DMS79 (cell line): ENCODE measurements at places on chromosomes 1 and 21.

DNA sequence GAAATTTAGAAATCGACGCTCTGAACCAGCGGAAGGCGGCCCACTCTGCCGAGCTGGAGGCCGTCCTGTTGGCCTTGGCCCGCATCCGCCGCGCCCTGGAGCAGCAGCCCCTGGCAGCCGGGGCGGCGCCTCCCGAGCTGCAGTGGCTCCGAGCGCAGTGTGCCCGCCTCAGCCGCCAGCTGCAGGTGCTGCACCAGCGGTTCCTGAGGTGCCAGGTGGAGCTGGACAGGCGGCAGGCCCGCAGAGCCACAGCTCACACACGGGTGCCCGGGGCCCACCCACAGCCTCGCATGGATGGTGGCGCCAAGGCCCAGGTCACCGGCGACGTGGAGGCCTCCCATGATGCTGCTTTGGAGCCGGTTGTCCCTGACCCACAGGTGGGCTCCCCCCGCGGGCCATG lies 47.0 kb upstream of the DIP2A start:
- DNase-seq: no peak

DNA sequence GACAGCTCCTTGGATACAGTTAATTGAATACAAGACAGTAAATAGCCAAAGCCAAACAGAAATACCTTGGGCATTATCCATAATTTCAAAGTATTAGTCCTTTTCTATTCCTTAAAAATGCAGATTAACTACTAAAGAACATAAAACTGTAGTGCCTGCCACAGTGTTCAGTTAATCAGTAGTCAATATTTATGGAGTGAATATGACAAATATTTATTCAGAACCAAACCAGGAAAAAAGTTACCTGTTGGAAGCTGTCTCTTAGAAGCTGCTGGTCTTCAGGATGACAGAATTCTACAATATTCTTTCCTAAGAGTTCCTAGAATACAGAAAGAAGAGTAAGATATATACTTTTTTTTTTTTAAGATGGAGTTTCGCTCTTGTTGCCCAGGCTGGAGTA lies 18.2 kb upstream of the CTSK start:
- no peak for DNase-seq

DNA sequence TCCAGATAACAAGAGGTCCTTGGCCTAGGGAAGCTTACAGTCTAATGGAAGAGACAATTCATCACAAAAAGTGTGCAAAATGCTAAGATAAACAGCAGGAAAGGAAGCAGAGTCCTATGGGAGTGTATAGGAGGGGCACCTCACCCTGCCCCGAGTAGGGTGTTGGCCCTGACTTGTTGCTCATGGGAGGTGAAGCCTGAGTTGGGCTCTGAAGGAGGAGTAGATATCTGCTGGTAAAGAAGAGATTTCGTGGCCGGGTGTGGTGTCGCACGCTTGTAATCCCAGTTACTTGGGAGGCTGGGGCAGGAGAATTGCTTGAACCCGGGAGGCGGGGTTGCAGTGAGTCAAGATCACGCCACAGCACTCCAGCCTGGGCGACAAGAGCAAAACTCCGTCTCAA lies 18.6 kb upstream of the GPR37L1 start:
- no peak for DNase-seq

DNA sequence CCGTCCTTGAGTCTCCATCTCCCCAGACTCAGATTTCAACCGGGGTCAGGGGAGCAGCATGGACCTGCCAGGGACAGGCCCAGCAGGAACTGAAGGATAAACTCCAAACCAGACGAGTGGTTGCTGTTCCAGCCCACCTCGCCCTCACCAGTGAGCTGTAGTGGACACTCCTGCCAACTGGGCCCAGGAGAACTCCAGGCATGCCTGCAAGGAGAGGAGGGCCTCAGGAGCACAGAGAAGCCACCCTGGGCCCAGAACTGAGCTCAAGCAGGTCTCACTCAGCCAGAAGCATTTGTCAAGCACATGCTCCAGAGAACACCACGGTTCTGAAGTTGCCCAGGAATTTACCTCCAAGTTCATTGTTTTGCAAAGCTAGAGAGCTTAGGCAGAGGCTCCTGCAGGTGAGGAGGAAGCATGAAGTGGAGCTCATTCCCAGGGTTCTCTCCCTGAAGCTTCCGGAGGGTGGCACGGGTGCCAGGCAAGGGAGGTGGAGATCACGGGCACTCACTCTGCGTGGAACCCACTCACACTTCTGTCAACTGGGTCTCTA lies 61.0 kb downstream of the MATN1 start:
- DNase-seq: no peak

- DNase-seq: no peak
Observed at GRCh38 chr1:34806396-34806795, 13.6 kb downstream of the GJA4 start.

- no peak for DNase-seq
Observed at GRCh38 chr1:62687421-62687902, 724 bp downstream of the DOCK7 start.

DNA sequence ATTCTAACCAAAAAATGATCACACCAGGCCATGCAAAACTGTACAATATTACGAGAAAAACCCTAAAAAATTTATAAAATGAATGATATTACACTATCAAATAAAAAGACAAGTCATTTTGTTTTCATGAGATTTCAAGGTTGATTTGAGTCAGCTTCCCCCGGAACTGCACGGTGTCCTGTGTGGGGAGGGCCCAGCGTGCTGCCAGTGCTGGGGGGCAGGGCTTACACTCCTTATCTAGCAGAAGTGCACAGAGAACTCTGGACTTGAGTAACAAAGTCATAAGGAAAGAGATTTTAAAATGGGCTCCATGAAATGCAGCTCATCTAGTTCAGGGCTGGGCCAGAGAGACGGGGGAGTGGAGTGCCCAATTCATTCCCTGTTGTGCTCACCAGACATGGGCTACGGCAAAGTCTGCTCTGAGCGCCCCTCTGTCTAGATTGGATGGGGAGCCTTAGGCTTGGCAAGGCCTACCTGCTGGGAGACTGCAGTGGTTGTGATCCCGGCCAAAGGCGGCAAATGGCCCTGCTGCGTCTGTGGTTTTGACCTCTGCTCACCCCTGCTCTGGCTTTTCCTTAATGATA lies 50.1 kb downstream of the COQ8A start:
- no peak for DNase-seq
